ENCODE measurements at places on chromosomes 1 and 21. TPM values are rescaled to one million over a fixed set of nuclear protein-coding genes. Genes with fewer than 3 reads are reported as not detected.

TNFRSF4 gene
- total RNA-seq, result 4.3 TPM

TIMM17A gene
- 79.1 TPM for total RNA-seq

OPRD1 gene
- not detected for total RNA-seq

AIRE gene
- total RNA-seq, result 0.11 TPM

- DNase-seq, result no peak
Observed at GRCh38 chr1:34188418-34188817, 11.7 kb downstream of the C1orf94 start.

DNA sequence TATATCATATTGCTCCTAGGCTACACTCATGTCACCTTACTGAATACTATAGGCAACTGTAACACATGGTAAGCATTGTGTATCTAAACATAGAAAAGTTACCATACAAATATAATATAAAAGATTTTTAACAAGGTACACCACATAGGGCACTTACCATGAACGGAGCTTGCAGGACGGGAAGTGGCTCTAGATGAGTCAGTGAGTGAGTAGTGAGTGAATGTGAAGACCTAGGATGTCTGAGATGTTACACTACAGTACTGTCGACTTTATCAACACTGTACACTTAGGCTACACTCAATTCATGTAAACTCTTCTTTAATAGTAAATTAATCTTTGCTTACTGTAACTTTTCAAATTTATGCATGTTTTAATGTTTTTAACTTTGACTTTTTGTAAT lies 81.0 kb upstream of the PLD5 start:
- DNase-seq, result no peak

DNA sequence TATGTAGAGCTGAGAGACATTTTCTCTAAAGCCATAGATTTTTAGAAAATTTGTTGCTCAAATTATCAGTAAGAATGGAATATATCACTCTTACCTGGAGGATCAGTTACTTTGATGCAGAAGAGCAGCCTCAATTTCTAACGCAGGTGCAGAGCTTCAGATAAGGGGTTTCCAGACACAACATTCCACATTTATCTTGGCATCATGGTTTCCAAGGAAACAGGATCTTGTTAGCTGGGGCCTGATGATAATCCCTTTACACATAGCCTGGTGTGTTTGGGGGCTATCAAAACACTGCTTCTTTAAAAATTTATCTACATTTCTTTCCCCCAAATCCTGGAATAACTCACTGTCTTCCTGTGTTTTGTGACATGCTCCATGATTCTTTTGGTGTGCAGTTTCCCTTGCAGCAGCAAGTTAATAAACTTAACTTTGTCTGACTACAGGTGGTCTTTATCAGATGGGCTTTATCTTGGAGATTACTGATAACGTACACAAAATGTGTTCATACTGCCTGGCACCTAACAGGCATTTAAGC lies 2.7 kb upstream of the STX12 start:
- DNase-seq, result no peak

DNA sequence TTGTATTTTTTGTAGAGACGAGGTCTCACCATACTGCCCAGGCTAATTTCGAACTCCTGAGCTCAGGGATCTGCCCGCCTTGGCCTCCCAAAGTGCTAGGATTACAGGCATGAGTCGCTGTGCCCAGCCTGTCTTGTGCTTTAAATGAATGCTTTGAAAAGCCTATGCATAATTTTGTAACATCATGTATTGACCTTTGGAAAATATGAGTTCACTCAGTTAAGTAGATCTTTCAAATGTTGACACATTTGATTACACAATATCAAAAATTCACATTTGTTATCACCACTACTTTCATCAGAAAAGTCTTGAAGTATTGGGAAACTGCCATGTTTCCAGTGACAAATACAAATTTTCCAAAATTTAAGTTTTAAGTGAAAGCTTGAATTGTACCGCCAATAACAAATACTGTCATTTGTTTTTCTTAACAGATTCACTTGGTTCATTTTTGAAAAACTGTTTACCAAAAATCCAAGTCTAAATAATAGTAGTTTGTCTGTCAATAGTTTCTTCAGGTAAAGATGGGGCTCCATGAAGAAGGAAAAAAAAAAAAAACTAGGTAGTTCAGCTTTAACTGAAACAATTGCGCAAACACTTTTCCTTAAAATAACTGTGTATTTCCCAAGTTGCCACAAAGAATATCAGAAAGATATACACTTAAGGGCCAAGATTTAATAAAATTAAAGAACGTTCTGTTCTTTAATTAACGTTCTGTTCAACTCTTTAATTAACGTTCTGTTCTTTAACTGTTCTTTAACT lies 233.2 kb upstream of the NR5A2 start:
- DNase-seq, result no peak

DNA sequence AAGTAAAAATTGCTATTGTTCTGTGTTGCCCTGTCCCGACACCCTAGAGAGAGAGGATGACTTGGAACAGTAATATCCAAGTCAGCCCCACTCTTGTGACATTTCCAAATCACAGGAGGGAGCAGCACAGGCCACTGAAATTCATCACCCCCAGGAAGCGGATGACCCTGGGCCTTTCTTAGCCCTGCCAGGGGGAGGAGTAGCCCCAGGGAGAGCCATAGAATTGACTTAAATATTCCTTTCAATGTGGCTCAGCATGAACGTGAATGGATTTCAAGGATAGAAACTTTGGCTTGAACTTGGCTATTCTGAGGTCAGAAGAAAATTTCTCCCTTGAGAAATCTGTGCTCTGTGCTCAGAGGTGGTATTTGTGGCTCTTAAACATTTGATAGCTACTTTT lies 80.6 kb downstream of the CENPF start:
- DNase-seq, result no peak

DNA sequence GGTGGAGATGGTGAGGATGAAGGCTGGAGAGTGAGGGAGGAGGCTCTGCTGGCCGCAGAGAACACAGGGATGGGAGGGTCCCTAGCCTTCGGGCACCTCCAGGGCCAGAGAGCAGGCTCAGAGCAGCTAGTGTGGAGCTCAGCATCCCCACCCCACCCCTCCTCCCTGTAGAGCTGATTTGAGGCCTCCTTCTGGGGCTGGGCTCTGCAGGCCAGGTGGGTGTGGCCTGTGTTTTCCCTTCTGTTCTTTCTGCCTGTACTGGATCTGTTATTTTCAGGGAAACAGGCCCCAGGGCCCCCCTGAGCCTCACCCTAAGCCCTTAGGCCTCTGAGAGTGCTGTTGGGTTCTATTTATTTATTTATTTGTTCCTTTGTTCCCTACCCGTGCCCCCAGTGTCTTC lies 44.8 kb downstream of the TMCC2 start:
- no peak for DNase-seq

GRCh38 chr1:218171302-218171893 lies 113.7 kb upstream of the RRP15 start:
- DNase-seq, result no peak

- no peak for DNase-seq
Observed at GRCh38 chr1:6033986-6034749, 11.5 kb upstream of the KCNAB2 start.

GRCh38 chr1:32622806-32623681 lies 27.3 kb downstream of the ZBTB8OS start:
- DNase-seq, result no peak

- no peak for DNase-seq
Observed at GRCh38 chr1:93729502-93729901, 47.9 kb upstream of the BCAR3 start.

DNA sequence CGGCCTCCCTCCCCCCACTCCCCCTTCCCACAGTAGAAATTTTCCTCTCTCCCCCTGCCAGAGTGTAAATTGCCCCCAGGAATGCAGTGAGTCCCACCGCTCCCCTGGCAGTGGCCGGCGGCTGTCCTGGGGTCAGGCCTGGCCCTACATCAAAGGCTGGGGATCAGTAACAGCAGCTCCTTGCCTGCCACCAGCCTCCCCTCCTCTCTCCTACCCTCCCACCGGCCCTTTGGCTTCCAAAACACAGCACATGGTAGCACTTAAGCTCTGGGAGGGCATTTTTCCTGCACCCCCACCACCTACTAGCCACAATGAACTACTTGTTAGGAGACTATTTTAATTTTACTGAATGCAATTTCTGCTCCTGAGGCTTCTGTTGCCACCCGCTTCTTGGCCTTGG lies 9.0 kb upstream of the COL8A2 start:
- no peak for DNase-seq

DNA sequence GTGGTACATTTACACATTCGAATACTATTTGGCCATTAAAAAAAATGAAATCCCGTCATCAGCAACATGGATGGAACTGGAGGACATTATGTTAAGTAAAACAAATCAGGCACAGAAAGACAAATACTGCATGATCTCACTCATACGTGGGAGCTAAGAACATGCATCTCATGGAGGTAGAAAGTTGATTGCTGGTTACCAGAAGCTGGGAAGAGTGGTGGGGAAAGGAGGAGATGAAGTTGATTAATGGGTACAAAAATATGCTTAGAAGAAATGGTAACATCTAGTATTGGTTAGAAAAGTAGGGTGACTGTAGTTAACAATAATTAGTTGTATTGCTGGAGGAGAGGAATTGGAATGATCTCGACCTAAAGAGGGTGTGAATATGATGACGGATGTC lies 24.6 kb upstream of the RNF187 start:
- no peak for DNase-seq

DNA sequence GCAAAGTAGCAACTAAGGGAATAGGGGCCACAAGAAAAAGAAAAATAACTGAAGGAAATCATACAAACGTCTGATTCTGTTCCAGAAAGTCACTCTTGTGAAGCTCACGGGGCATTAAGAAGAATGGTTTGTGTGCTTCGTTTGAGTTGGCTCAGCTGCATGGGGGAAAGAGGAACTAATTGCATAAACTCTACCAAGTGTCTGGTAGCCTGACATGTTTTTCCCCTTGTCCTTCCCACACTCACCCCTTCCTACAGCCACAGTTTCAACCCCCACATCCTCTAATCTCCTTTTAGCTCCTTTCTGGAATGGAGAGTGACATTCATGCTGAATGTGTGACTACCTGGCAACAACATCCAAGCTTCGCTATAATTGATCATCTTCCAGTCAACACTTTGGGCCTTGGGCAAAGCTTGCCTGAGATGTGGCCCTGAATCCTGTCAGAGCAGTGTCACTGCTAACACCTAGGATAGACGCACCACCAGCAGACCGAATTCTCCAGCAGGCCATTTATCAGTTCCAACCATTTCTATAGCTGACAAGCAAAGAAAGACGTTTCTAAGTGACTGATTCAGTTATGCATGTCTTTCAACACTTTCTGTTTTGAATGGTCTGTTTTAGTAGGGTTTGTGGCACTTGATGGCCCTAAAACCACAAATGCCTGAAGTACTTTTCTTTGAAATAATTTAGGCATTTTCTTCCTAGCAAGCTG lies 439.6 kb downstream of the TTLL7 start:
- no peak for DNase-seq

- no peak for DNase-seq
Observed at GRCh38 chr1:68151690-68152089, 80.6 kb downstream of the WLS start.

DNA sequence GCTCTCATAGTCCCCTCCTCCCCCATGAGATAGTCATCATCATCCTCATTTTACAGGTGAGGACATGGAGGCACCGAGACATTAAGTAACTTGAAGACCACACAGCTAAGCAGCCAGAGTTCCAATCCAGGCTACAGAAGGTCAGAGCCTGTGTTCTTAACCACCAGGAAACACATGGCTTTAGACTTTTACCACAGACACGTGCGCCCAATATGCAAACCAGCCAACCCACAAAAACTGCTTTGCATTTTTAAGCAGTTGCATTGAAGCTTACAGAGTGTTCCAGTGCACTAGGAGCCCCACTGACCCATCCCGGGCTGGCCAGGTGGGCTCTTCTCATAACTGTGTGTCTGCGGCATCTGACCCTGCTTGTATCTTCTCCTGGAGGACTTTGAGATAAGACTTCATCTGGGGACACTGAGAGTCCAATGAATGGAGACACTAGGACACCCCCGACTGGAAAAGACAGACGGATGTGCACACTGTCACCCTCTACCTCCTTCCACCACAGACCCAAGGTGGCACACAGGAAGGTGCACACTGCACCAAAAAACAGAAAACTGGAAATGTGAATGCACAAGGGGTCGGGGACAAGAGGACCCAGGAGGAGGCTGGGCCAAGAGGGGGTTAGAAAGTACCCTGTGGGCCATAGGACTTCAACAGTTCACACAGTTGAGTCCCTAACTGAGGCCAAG lies 56.4 kb downstream of the ETS2 start:
- DNase-seq, result no peak
